ENCODE measurements at places on chromosomes 6 and 20.

DNA sequence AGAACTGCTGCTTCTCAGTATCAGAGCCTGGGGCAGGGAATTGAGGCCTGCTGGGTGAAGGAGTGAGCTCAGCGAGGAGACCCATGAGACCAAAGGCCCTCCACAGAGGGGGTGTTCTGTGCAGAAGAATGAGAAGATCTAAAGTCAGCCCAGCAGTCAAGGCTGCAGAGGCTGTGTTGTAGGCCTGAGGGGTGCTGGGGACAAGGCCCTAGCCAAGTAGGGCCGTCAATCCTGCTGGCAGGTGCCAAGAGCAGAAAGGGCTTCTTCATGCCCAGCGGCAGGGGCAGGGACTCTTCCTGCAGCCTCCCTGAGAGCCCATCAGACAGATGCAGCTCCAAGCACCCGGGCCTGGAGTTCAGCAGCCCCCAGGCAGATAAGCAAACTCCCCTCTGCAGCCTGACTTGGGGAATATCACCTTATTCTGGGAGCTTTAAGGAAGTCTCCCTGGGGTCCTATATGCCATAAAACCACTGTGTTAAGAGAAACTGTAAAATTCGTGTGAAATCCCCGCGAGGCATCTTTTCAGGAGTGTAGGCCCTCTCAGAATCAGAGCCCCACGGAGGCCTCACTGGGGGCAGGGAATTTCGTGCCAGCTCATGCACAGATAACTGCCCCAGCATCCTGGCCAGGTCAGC, 9.0 kb downstream of the CCDC167 start:
- DNase-seq = no peak

GRCh38 chr20:58088105-58088504, 140.3 kb downstream of the ANKRD60 start:
- DNase-seq = no peak

GRCh38 chr20:49624317-49624716, 56.4 kb upstream of the PTGIS start:
- DNase-seq = no peak

GRCh38 chr6:102154874-102155273, 761.4 kb downstream of the GRIK2 start:
- no peak for DNase-seq

DNA sequence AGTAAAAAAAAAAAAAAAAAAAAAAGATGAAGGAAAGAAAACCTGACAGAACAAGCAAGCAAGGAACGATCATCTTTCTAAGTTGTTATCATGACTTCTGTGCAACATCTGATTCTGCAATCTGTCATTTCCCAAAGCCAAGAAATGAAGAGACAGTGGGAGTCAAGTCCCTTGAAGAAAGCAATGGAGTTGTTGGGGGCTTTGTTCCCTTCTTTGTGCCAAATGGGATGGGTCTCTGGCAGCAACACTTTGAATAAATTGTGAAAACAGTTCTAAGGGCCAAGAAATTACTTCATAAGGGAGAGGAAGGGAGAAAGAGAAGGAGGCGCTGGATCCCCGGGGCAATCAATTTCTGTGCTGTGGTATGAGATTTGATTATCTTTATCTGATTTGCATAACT, 33.3 kb upstream of the RSPO3 start:
- DNase-seq = no peak

DNA sequence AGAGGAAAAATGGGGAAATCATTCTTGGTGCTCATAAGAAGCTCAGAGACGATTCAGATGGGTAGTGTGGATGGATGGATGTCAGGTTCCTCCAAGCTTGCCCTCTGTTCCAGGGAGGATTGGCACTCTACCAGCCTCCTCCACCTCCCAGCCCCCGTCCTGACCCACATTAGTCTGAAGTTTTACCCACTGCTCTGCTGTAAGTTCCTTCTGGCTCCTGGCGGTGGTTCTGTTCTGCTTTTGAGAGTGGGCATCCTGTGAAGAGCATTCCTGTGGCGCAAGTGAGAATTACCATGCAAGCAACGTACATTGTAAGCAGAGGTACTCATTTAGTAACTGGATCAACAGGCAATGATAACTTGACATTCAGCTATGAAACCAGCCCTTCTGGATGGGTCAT, 103.4 kb downstream of the SYNDIG1 start:
- no peak for DNase-seq

GRCh38 chr6:27806981-27807440, 105.2 kb downstream of the OR2B2 start:
- no peak for DNase-seq

- DNase-seq = no peak
These were observed 972 bp downstream of the RNF8 start for GRCh38 chr6:37354526-37355384.

GRCh38 chr20:4978050-4978918, 23.0 kb downstream of the SLC23A2 start:
- DNase-seq = no peak

DNA sequence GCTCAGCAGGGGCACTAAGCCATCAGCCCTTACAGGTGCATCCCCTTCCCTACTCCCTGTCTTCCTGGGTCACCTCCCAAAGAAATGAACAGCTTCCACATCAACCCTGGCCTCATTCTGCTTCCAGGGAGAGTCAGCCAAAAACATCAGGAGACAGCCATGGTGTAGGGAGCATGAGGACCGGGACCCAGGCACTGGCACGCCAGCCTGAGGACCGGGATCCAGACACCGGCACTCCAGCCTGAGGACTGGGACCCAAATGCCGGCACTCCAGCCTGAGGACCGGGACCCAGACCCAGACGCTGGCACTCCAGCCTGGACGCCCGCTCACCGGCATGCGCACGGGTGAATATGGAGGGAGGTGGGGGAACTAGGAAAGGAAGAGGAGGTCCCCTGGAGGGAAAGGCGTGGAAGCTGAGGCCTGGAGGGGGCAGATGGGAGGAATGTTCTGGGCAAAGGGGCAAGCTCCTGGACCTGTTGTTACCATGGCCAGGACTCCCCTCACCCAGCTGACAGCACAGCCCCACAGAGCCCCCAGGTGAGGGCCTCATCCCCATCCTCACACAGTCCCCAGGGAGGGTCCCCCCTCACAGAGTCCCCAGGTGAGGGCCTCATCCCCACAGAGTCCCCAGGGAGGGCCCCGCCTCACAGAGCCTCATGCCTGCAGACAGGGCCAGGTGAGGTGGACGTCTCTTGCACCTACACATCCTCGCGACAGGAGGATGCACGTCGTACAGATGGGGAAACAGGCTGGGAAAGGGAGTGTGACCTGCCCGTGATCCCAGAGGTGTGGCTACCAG, 26.0 kb upstream of the MRGBP start:
- DNase-seq = no peak

DNA sequence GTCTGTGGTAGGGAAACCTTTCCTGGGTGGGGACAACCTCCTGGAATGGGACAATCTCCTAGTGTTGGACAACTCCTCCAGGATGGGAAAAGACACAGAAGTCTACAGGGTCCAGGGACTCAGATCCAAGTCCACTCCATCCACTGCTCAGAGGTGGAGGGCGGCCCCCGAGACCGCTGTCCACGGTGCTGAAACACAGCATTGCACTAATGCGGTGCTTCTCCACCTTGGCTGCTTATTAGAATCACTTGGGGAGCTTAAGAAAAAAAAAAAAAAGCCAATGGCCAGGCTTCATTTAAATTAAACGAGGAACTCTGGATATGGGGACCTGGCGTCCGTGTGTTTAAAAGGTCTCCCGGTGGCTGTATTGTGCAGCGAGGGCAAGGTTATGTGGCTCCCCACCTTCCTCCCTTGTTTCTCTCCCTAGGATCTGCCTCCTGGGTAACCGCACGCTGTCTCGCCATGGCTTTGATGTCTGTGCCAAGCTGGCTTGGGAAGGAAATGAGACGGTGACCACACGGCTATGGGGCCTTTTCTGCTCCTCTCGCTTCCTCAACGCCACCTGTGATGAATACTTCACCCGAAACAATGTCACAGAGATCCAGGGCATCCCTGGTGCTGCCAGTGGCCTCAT, 12.0 kb downstream of the SLC12A5 start:
- DNase-seq = no peak

DNA sequence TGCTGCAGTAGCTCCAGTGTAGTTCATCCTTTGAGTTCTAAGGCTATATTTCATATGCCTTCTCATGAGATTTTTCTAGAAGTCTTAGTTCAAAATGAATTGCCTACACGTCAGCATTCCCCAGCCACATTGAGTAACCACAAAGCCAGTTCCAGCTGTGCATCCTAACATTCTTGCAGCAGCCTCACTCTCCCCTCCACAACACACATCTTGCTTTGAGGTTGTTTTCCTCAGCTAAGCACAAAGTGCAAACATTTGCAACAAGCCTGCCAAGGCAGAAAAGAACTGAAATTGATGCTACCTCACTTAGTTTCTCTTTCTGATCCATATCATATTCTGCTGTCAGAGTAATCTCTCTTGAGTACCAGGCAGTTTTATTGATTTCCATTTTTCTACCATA, 160.7 kb upstream of the KCNQ5 start:
- DNase-seq = no peak

GRCh38 chr6:41561416-41561815, 15.2 kb downstream of the FOXP4 start:
- no peak for DNase-seq

Measured in activated T-helper 9 cell treated with anti-CD3 and anti-CD28 coated beads, Interleukin-2, amount 50 U/mL, for 16 hours (primary cell).